ENCODE measurements at places on chromosomes 2 and 18.

DNA sequence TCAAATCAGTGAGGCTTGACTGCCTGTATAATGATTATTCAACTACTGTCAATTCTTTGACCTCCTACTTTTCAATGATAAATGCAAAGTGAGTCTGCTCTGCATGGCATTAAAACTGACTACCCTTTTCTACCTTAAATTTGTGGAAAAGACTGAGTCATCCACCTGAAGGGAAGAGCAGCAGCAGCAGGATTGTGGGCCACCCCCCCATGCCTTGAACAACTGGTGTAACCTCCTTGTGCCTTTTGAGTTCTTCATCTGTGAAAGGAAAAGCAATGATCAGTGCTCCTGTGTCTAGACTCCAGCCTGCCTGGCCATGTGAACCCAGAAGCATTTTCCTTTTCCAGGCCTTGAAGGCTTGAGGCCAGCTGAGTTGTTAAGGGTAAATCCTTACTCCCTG is 102.9 kb downstream of the OSR1 start:
- H3K36me3 ChIP-seq, result no peaks in the 10 kb centered on the region
- DNase-seq, result no peak
- no peaks in the 10 kb centered on the region for H3K27me3 ChIP-seq
- peaks cover 10% of the 10 kb centered on the region for H3K4me1 ChIP-seq

- H3K36me3 ChIP-seq, result no peaks in the 10 kb centered on the region
- no peak overlapping the region for H3K4me3 ChIP-seq
- no peak for DNase-seq
- H3K27ac ChIP-seq, result no peak overlapping the region
- peaks cover 11% of the 10 kb centered on the region for H3K4me1 ChIP-seq
Observed at GRCh38 chr18:9834551-9834950, 51.2 kb upstream of the TXNDC2 start.

DNA sequence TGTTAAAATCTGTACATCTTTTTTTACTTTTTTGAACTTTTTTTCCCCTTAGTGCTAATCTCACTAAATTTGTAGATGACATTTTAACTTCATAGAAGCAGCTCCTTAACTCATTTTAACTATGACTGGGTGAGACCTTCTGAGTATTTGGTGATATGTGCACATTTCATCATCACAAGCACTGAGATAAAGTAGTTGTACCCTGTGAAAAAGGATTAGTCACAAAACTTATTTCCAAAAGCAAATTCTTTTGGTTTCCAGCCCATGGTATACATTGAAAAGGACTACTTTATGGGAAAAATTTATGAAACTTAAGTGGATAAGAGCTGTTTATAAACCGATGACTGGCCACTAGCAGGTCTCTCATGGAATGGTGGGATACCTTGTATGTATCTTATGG is 581.5 kb downstream of the PLCL1 start:
- DNase-seq, result peak; percentile 5
- no peaks in the 10 kb centered on the region for H3K4me1 ChIP-seq
- no peaks in the 10 kb centered on the region for H3K36me3 ChIP-seq

DNA sequence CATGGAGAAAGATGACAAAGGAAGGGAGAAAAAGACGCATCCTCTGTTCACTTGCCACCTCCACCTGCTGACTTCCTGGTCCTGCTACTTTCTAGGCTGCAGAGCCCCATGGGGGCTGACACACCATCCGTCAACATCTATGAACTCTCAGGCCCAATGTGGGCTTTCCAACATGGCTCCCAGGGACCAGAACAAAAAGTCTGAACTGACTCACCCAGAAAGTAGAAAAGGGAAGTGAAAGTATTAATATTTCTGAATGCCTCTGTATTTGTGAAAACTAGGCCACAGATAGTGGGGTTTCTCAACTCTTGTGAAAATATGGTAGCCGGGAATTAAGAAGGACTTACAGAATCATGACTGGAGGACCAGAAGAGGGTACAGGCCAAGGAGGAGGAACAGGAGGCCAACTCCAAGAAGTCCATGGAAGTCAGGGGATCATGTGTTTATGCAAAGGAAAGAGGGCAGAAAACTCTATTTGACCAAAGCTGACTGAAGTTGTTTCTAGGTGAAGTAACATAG is 123.1 kb upstream of the CAB39 start:
- no peaks in the 10 kb centered on the region for H3K27me3 ChIP-seq
- H3K4me3 ChIP-seq, result no peak overlapping the region
- H3K36me3 ChIP-seq, result no peaks in the 10 kb centered on the region
- H3K4me1 ChIP-seq, result peaks cover 4% of the 10 kb centered on the region
- no peak overlapping the region for H3K27ac ChIP-seq

- no peaks in the 10 kb centered on the region for H3K4me1 ChIP-seq
- no peak for DNase-seq
- H3K4me3 ChIP-seq, result no peak overlapping the region
- no peaks in the 10 kb centered on the region for H3K36me3 ChIP-seq
Observed at GRCh38 chr2:180846756-180847472, 133.5 kb upstream of the UBE2E3 start.

DNA sequence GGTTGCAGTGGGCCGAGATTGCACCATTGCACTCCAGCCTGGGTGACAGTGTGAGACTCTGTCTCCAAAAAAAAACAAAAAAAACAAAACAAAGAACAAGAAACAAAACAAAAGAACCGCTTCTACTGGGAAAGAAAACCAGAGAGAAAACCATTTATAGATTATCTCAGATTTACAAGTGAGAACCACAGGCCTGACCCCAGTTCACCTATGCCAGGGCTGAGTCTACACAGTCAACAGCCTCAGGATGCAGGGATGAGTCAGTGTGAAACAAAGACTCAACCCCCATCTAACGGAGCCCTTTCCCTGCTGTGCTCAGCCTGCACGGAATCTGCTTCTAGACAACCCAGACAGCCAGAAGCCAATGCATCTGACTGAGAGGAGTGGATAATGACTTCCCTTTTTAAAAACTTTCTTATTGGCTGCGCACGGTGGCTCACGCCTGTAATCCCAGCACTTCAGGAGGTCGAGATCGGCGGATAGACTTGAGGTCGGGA is 25.5 kb upstream of the YWHAQ start:
- no peak overlapping the region for H3K4me3 ChIP-seq
- no peaks in the 10 kb centered on the region for H3K36me3 ChIP-seq
- no peaks in the 10 kb centered on the region for H3K27me3 ChIP-seq
- peak; percentile 97 for DNase-seq

- H3K27ac ChIP-seq, result no peak overlapping the region
- H3K27me3 ChIP-seq, result no peaks in the 10 kb centered on the region
- H3K36me3 ChIP-seq, result no peaks in the 10 kb centered on the region
- peak; percentile 5 for DNase-seq
- no peak overlapping the region for H3K4me3 ChIP-seq
- H3K4me1 ChIP-seq, result peaks cover 5% of the 10 kb centered on the region
Observed at GRCh38 chr18:28576941-28577340, 400.0 kb upstream of the CDH2 start.

- DNase-seq, result no peak
- no peaks in the 10 kb centered on the region for H3K36me3 ChIP-seq
- no peaks in the 10 kb centered on the region for H3K4me1 ChIP-seq
- no peak overlapping the region for H3K4me3 ChIP-seq
- H3K27me3 ChIP-seq, result no peaks in the 10 kb centered on the region
Observed at GRCh38 chr2:115314119-115314518, 871.7 kb downstream of the DPP10 start.

GRCh38 chr18:65592435-65592834 is 158.4 kb upstream of the CDH7 start:
- no peaks in the 10 kb centered on the region for H3K36me3 ChIP-seq
- H3K27ac ChIP-seq, result no peak overlapping the region
- H3K27me3 ChIP-seq, result no peaks in the 10 kb centered on the region
- H3K4me3 ChIP-seq, result no peak overlapping the region

GRCh38 chr2:64910972-64911433 is 78.2 kb upstream of the SLC1A4 start:
- peaks cover 9% of the 10 kb centered on the region for H3K27me3 ChIP-seq
- H3K27ac ChIP-seq, result no peak overlapping the region
- H3K36me3 ChIP-seq, result no peaks in the 10 kb centered on the region
- no peak overlapping the region for H3K4me3 ChIP-seq

DNA sequence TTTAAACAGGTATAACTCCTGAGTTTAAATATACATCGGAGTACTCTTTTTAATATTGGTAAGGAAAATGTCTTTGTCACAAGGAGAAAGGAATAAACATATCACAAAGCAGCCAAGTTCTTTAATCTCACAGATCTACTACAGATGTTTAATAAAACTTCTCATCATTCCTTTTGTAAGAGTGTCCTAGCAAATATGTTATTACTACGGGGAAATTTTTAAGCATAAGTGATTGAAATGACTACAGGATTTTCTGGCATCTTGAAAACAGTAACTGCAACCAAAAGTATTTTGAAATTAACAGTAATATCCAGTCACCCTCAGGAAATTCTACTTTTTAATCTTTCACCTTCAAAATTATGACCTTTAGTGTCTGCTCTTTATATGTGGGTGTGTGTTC is 403.1 kb downstream of the IRS1 start:
- no peak for DNase-seq
- no peaks in the 10 kb centered on the region for H3K27me3 ChIP-seq
- no peaks in the 10 kb centered on the region for H3K36me3 ChIP-seq
- H3K4me3 ChIP-seq, result no peak overlapping the region

DNA sequence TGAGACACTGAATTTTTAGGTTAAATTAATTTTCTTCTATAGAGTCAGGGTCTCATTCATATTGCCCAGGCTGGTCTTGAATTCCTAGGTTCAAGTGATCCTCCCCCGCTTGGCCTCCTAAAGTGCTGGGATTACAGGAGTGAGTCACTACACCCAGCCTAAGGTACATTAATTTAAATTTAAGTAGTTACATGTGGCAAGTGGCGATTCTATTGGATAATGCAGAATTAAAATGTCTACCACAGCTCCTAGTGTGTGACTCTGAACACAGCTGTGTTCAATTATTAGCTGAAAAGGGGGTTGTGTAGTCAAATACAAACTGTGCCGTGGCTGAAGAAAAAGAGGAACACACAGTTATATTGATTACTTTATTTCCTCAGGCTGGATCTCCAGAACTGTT is 2.2 kb upstream of the CAD start:
- DNase-seq, result no peak
- peaks cover 16% of the 10 kb centered on the region for H3K36me3 ChIP-seq
- H3K27ac ChIP-seq, result no peak overlapping the region
- no peak overlapping the region for H3K4me3 ChIP-seq
- peaks cover 22% of the 10 kb centered on the region for H3K4me1 ChIP-seq

- no peaks in the 10 kb centered on the region for H3K4me1 ChIP-seq
- DNase-seq, result peak; percentile 56
- no peak overlapping the region for H3K27ac ChIP-seq
- no peaks in the 10 kb centered on the region for H3K27me3 ChIP-seq
- H3K36me3 ChIP-seq, result no peaks in the 10 kb centered on the region
Observed at GRCh38 chr2:62687636-62688035, 17.9 kb upstream of the EHBP1 start.

DNA sequence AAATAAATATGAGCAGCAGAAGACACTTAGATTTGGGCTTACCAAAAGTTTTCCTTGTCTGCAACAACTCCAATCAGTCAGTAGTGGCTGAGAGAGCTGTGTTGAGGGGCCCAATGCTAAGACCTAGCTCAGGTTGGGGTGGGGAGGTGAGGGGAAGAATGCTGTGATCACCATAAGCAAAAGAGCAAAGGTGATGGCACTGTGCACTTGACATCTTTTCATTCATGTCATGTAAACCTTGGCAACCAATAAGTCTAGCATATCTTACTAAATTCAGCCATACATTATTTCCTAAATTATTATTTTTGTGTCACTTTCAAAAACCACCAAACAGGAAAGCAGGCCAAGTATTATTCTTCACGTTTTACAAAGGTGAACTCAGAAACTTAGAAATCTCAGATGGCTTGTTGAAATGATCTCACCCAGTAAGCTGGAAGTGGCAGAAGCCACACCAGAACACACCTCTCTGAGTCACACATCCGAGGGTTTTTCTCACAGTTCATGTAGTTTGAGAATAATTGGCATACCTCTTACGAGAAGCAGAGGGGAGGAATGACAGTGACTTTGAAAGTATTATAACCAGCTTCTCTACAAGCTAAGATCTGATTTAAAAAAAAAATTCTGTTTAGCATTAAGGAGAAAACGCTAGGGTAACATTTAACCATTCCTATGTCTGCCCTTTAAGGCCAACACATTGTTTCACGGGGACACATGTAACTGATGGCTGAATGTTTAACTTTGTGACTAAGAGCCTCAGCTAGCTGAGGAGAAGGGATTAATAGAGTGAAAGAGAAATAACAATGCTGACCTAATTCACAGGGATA is 43.3 kb upstream of the SETBP1 start:
- H3K27me3 ChIP-seq, result no peaks in the 10 kb centered on the region
- DNase-seq, result peak; percentile 74
- peak overlapping the region; percentile 16 for H3K27ac ChIP-seq
- peaks cover 8% of the 10 kb centered on the region for H3K4me1 ChIP-seq
- no peaks in the 10 kb centered on the region for H3K36me3 ChIP-seq

- no peak for DNase-seq
- H3K27ac ChIP-seq, result no peak overlapping the region
- no peaks in the 10 kb centered on the region for H3K36me3 ChIP-seq
- no peaks in the 10 kb centered on the region for H3K4me1 ChIP-seq
- no peak overlapping the region for H3K4me3 ChIP-seq
- H3K27me3 ChIP-seq, result no peaks in the 10 kb centered on the region
Observed at GRCh38 chr2:15790326-15790725, 150.0 kb upstream of the MYCN start.

GRCh38 chr2:18159896-18160295 is 281.4 kb downstream of the KCNS3 start:
- DNase-seq, result no peak
- H3K27ac ChIP-seq, result no peak overlapping the region
- no peaks in the 10 kb centered on the region for H3K36me3 ChIP-seq

DNA sequence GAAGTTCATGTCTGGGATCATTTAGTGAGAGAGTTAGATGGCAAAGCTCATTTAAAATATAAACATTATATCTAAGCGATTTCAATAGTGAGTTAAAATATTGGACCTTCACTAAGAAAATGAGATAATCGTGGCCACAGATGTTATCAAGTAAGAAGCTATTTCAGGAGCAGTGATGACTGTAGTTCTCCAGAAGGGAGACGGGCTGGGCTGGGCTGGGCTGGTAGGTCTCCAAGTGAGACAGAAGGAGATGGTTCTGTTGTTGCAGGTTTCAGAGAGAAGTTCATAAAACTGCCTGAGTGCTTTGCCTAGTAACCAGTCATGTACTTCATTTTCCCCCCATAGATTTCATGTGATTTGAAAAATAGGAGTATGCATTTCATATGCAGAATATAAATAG is 130.1 kb upstream of the DAPL1 start:
- peak; percentile 53 for DNase-seq
- peaks cover 25% of the 10 kb centered on the region for H3K4me1 ChIP-seq
- no peaks in the 10 kb centered on the region for H3K27me3 ChIP-seq
- H3K4me3 ChIP-seq, result no peak overlapping the region
- H3K36me3 ChIP-seq, result no peaks in the 10 kb centered on the region

DNA sequence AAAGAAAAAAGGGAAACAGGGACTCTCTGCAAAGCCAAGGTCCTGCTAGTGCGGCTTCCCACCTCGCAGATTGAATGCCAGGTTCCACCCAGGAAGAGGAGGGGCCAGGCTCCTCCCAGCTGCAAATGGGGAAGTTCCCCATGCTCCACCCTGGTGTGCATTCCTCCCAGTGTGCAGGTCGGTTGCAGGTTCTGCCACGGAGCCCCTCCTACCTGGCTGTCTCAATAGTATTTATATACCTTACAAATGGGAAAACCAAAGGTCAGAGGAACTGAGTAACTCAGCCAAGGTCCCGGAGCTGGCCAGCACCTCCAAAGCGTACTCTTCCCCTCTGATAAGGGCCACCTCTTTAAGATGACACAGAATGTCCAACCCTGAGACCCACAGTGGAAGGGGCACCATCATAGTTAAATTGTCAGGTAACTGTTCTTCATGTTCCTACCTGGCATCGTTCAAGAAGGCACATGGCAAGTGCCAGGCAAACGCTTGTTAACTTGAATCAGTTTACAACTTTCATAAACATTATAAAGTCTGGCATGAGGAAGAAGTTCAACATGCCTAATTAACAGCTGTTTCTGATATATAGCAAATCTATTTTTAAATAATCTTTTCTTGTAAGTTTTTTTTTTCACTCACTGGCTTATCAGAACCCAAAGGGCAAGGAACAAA is 35.5 kb downstream of the POU3F3 start:
- no peak for DNase-seq
- no peak overlapping the region for H3K4me3 ChIP-seq

Measured in astrocyte (in vitro differentiated cells and primary cell).